Activated naive CD8-positive, alpha-beta T cell treated with anti-CD3 and anti-CD28 coated beads, Interleukin-2, amount 10 ng/mL, durations not matched to agents 7 days and 5 days (primary cell): ENCODE measurements at places on chromosomes 4 and X. TPM values are rescaled to one million over a fixed set of nuclear protein-coding genes. Genes with fewer than 3 reads are reported as not detected.
A peak's percentile ranks its signal among the peaks of the same experiment; 100 is the strongest.

DNA sequence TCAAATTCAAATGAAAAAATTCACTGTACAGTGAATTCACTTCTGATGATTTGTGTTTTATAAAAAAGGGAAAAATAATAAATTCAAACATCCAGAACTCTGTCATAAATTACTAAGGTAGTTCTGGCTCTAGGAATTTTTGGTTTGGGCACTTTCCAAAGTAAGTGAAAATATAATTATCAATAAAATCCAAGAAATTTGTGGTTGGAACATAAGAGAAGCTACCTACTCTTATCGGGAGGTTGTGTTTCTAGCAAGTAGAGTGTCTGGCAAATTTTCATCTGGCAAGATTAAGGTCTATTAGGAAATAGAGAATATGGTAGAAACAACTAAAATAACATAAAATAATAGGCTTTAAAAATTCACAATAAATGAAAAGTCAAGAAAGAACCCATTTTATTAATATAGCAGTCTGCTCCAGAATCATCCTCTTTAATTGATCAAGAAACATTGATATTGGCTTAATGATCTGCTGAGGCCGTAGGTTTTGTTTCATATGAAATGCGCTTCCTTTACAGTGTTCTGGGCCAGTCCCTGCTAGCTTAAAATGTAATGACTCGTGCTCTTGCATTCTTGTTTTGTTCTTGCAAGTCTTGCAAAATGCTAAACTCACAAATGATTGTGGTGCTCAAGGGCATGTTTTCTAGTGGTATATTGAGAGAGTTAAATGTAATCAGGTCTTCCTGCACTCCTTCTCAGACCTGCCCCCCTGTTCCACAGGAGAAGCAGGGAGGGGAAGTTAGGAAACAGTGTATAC, 331.4 kb downstream of the RAPGEF2 start:
- DNase-seq, result no peak

DNA sequence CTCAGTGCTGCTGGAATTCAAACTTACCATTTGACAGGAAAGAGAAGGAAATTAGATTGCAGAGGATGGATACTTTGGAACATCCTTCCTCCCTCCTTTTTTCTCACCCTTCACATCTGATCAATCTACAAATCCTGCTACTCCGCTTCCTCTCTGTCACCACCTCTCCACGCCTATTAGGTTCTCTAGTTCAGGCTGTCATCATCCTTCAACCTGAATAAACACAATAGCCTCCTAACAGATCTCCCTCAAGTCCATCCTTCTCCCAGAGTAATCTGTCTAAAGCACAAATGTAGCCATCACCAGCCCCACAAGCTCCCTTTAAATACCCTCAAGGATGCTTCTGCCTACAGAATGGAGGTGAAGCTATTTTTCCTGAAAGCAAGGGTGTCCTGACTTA, 20.0 kb upstream of the SLAIN2 start:
- DNase-seq, result no peak

- no peak for DNase-seq
These were observed 8.0 kb downstream of the CFAP99 start for GRCh38 chr4:2426711-2427275.

- no peak for DNase-seq
These were observed 132.8 kb downstream of the ARHGEF9 start for GRCh38 chrX:63652086-63652765.

- no peak for DNase-seq
These were observed 70.7 kb upstream of the ANXA10 start for GRCh38 chr4:168021666-168022065.

DNA sequence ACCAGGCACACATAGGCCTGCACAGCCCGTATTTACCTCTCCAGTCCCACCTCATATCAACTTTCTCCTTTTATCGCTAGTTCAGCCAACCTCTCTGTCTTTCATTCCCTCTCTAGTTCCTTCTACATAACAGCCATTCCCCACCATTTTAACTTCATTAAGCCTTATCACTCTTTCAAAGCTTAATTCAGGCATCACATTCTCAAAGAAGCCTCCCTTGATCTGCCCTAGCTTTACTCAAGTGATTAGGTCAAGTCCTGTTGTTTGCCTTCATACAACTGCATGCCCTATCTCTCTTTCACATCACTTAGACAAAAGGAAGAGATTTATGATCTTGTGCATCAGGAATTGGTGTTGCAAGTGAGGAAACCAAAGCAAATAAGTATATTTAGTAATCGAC, 74.2 kb downstream of the ALPK1 start:
- DNase-seq, result no peak

GRCh38 chr4:12452291-12452690, 1023.6 kb upstream of the HS3ST1 start:
- DNase-seq, result no peak

GRCh38 chr4:182924497-182924896, 7.3 kb upstream of the DCTD start:
- DNase-seq, result no peak

- no peak for DNase-seq
These were observed 20.7 kb downstream of the NALF2 start for GRCh38 chrX:69524781-69525363.

GRCh38 chrX:7420717-7421116, 272.8 kb upstream of the PUDP start:
- DNase-seq, result no peak

DNA sequence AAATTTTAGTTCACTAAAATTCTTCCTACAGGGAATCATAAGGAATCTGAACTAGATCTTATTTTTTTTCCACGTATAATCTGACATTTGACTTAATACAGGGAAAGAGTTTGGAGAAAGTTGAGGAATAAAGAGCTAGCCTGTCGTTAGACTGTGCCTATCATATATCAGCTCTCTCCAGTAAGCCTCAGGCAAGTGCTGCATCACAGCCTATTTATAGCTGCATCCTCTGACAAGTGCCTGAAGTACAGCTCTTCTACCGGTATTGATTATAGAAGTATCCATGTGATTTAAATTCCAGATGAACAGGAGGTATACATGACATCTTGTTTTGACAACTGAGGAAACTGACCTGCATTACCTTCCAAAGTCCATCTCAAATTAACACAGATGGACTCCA, 248.9 kb downstream of the TLL1 start:
- DNase-seq, result no peak

DNA sequence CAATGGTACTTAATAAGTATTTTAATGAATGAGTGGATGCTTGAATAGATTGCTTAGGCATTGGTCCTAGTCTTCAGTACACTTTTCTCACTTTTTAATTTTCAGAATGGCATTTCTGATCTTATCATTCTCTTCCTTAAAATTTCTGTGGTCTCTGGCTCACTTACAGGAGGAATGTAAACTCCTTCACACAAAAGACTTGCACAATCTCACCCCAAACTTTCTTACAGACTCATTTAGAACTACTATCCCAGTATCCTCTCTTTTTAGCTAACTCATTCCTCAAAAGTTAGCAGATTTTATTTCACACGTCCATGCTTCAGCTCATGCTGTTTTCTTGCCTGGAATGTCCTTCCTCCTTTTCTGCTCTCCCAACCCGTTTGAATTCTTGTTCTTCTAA, 350.1 kb downstream of the GRXCR1 start:
- no peak for DNase-seq

GRCh38 chrX:109281483-109282275, 200.2 kb downstream of the GUCY2F start:
- DNase-seq, result no peak

DNA sequence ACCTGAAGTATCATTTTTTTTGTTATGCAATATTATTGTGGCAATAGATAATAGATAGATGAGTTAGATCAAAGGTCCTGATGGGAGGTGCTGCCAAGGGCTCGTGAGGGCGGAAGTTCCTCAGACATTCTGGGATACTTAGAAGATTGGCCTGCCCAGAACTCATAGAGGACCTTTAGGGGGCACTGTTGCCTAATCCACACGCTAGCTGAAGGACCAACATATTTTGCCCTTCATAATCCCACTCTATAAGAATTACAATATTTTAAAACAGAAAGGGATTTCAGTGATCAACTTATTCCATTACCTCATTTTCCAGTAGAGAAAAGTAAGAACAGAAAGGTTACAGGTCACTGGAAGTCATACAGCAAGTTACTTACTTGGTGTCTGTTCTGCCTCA, 22.9 kb upstream of the COX7B2 start:
- DNase-seq, result no peak

GRCh38 chr4:15233626-15234025, 194.2 kb upstream of the C1QTNF7 start:
- no peak for DNase-seq

GRCh38 chrX:69093960-69094871, 71.0 kb downstream of the PJA1 start:
- DNase-seq, result peak; percentile 25

DNA sequence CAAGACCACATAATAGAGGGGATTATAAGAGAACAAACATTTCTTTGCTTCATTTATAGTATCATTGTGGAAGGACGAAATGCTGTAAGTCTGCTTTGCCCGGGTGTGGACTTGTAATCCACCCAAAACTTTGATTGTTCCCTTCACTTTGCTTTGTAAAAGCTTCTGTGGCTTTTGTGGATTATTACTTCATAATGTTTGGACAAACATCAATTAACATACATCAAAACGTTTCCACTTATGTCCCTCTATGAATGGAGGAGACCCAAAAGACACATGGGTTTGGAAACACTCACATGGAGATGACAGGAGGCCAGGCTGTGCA, 415.4 kb downstream of the SPRY1 start:
- no peak for DNase-seq

- DNase-seq, result no peak
These were observed 21.9 kb downstream of the ARMCX6 start for GRCh38 chrX:101595739-101596419.

Gene RTL5
- total RNA-seq, result 3.0 TPM

Gene NUDT11
- 0.65 TPM for total RNA-seq

Gene FGFR3
- not detected for total RNA-seq

Gene RRH
- total RNA-seq, result not detected

Gene ZFP92
- total RNA-seq, result 1.2 TPM

Gene BEX2
- total RNA-seq, result 15.7 TPM

Gene DGKK
- not detected for total RNA-seq

Gene DMD
- 0.17 TPM for total RNA-seq
